ENCODE measurements at places on chromosomes 5 and 9. TPM values are rescaled to one million over a fixed set of nuclear protein-coding genes. Genes with fewer than 3 reads are reported as not detected.
A peak's percentile ranks its signal among the peaks of the same experiment; 100 is the strongest.

DNA sequence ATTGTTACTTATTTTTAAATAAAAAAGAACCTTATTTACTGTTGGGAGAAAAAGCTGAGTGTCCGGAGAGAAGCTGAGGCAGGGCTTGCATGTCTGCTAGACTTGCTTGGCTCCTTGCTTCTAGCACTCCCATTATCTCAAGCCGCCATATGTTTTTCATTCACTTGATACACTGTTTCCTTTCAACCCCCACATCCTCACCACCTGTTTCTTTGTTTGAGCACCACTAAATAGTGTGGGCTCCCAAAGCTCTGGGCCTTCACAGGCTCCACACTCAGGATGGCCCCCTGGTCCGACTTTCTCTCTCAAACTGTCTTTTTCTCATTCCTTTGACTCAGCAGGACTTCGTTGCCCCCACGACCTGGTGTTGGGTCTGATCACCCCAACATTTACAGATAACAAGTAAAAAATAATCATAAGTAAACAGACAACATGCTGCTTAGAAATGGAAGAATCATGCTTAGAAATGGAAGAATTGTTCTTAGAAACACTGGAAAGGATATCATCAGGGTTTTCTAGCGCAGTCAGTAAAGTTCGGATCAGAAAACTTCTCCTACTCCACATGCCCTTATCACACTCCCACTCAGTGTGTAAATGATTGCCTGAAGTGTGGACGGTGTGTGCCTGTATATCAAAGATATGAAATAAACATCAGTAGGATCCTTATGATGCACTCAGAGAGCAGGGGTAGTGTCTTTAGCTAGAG is 58.5 kb downstream of the APTX start:
- DNase-seq = no peak

GRCh38 chr9:130042406-130042884 is 544 bp downstream of the FNBP1 start:
- DNase-seq = peak; percentile 47

Gene KIF20A
- 59.1 TPM for total RNA-seq

Gene SEC61B
- total RNA-seq = 161 TPM

Gene LCP2
- 192 TPM for total RNA-seq

GRCh38 chr5:154047324-154047723 is 8.6 kb downstream of the MFAP3 start:
- no peak for DNase-seq

GRCh38 chr5:35483780-35484179 is 133.9 kb upstream of the SPEF2 start:
- DNase-seq = no peak

Gene SLC22A4
- total RNA-seq = 1.3 TPM

Gene PDLIM4
- total RNA-seq = 0.31 TPM

- peak; percentile 29 for DNase-seq
Observed at GRCh38 chr5:134647750-134648424, 698 bp upstream of the SEC24A start.

DNA sequence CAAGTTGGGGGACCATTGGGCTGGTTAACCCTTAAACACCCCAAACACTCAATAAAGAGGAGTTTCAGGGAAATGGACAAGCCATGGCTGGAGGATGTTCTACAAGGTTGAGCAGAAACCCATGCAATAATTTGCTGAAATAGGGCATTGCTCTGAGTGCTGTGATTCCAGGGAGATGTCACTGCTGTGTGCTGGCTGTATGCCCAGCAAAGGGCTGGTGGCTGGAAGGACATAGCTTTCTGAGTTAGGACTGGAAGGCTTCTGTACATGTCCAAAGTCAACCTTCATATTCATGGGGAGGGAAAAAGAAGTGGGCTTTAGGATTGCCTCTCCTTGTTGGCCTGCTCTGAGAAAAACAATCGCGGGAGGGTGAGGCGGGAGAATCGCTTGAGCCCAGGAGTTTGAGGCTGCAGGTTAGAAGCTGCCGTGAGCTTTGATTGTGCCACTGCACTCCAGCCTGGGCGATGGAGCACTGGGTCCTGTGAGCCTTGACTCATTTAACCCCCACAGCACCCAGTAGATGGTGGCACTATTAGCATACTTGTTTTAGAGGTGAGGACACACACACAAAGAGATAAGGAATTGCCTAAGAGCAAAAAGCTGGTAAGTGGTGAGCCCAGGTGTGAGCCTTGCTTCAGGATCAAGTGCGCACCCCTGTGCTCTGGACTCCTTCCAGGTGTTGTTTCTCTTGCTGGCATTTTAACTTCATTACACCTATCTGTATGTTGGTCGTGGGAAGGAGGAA is 20.4 kb downstream of the IL12B start:
- DNase-seq = no peak

Gene PFN3
- total RNA-seq = not detected

DNA sequence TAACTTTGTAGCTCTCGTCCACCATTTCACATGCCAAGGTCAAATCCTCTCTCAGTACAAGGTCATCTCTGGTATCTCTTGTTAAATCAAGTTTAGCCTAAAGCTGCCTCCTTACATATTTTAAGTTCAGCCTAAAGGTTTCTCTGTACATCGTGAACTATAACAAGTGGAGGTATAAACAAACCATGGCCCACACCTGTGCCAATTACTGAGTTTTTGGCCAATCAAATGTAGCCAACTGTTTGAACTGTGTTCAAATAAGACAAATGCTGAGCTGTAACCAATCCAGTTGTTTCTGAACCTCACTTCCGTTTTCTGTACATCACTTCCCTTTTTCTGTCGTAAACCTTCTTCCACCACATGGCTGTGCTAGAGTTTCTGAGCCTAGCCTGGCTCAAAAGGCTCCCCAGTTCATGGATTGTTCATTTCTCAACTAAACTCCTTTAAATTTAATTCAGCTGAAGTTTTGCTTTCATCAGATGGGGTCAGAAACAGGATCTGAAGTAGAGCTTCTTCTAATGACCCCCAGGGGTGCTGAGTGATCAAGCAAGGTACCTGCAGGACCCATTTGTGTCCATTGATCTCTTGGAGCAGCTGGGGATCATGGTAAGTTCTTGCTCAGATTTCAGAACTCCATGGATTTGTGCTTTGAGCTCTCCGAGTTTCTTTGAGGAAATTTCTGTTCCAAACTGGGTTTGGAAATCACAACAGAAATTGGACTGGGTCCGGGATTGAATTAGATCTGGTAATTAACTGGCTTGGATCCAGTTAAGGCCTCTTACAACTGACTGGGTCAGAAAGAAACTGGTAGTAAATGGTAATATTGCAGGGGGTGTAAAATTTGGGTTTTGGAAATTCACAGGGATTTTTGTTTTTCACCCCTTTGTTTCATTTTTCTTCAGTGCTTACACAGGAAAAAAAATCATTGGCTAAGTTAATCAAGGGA is 11.0 kb upstream of the NANS start:
- peak; percentile 22 for DNase-seq

Gene HAPLN1
- total RNA-seq = not detected
